ENCODE measurements at places on chromosomes 7 and 10. TPM values are rescaled to one million over a fixed set of nuclear protein-coding genes. Genes with fewer than 3 reads are reported as not detected.

DNA sequence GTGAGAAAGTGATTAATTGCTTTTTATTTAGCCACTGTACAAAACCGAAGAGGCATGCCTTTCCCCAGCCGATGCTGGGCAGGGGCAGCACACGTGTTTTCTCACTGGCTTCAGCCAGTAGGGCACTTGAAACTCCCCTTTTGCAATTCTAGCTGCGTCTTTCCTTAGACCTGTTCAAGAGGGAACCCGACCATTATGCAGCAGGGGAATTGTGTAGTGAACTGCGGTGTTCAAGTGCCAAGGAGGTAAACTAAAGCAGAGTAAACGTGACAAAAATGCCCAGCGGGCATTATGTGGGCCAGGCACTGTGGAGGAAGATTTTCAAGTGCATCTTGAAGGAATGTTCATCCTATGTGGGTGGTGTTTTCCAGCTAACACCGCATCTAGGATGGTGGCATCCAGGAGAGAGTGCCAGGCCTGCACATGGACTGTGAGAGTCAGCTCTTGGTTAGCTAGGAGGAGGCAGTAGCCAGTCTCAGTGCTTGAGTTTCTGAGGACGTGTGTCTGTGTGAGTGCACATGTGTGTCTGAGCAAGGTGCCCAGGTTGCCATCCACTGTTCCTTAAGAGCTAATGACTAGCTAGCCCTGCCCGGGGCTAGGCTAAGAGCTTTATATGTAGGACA is 3.3 kb downstream of the WIPF3 start:
- no peak for DNase-seq

- DNase-seq = no peak
Measured at GRCh38 chr10:112750427-112751167, 199.4 kb upstream of the TCF7L2 start.

DNA sequence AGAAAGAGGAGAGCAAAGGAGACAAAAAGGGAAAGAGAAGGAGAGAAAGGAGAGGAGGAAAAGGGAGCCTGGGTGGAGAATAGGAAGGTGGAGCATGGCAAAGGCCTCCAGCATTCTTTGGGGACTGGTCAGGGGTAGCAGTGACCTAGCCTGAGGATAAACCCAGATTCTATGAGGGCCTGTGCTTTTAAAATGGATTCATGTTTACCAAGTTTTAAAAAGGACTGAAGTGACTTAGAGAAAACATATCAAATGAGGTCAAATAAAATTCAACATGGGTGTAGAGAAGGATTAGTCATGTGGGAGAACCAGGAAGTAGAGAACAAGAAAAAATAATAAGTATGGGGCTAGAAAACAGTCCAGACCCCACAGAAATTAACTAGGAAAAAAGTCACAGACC is 20.7 kb downstream of the CREB3L2 start:
- no peak for DNase-seq

GRCh38 chr7:27071622-27072390 is 24.0 kb downstream of the HOXA1 start:
- no peak for DNase-seq

- DNase-seq = no peak
Measured at GRCh38 chr10:74640134-74640921, 186.1 kb upstream of the KAT6B start.

- no peak for DNase-seq
Measured at GRCh38 chr7:79361214-79361613, 92.3 kb downstream of the MAGI2 start.

DNA sequence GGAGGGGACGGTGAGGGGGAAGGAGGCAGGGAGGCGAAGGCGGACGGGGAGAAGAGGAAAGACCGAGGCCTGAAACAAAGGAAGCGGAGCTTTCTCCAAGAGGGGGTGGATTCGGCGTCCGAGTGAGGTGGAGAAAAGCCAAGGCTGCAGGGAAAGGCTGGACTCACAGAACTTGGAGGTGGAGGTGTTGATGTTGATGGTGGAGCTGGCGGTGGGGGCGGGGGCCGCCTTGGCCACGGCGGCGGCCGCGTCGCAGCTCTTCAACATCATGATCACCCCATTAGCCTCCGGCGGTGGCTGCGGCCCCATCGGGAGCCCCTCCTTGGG is 578 bp downstream of the CACUL1 start:
- DNase-seq = peak; percentile 62

DNA sequence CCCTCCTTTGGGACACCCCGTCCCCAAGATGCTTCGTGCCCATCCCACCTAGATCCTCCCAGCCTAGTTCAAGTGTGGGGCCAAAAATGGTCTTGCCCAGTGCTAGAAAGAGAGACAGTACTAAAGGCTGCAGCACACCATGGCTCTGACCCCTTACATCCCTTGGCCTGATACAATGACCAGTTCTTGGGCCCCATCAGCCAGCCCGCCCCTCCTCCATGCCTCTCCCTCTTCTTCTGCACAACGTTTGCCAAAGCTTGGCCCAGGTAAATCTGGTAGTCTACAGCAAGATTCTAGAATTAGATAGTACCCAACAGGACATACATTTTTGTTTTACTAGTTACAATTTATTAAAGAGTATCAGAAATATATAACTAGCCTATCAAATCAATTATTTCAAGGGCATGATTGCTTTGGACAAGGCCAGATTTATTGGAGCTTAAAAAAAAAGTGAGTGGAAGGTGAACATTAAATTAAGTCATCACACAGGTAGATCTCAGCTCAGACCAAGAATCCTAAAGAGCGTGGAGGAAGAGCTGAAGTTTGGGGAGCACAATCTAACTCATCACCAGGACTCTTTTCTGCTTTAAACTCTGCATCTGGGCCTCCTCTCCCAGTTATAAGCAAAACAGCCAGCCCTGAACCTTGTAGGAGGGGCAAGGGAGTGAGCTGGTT is 69.8 kb downstream of the ZMIZ1 start:
- no peak for DNase-seq

Gene KCNIP2
- 4.3 TPM for polyA plus RNA-seq

Gene LIPM
- not detected for polyA plus RNA-seq

Gene KCNH2
- 0.63 TPM for polyA plus RNA-seq
